ENCODE measurements at places on chromosomes 6 and 20.

DNA sequence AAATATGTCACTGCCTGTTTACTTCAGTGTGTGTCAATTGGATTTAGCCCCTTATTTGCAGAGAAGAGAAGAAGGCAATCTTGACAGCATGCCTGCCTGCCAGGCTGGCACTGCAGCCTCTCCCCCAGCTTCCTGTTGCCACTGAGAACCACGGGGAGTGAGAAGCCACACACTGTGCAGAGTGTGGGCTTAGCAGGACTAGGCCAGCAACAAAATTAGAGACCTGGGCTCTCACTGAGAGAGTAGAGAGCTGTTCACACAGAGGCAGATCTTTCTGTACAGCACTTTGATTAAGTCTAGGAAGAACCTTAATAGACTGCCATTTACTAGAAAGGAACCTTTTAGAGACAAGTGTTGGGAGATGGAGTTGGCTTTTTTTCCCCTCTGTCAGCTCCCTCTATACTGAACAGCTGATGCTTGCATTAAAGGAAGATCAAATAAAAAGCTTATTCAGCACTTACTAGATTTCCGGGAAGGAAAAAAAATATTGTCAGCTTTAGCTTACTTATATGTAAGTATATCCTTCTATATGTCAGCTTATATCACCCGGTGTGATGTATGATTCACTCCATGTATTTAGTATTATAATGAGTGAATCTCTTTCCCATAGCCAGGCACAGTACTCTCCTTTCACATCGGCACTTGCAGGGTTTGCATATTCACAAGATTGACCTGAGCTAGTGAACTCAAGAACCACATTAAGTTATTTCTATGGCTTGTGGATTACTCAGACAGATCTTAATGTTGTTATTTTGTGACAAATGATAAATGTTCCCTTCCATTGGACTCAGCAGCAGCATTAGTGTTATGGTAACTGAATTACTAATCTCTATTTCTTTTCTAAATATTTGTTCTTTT lies 851.0 kb upstream of the EPHA7 start:
- DNase-seq = no peak

- no peak for DNase-seq
These were observed 83.4 kb downstream of the RSPH3 start for GRCh38 chr6:158916617-158917016.

DNA sequence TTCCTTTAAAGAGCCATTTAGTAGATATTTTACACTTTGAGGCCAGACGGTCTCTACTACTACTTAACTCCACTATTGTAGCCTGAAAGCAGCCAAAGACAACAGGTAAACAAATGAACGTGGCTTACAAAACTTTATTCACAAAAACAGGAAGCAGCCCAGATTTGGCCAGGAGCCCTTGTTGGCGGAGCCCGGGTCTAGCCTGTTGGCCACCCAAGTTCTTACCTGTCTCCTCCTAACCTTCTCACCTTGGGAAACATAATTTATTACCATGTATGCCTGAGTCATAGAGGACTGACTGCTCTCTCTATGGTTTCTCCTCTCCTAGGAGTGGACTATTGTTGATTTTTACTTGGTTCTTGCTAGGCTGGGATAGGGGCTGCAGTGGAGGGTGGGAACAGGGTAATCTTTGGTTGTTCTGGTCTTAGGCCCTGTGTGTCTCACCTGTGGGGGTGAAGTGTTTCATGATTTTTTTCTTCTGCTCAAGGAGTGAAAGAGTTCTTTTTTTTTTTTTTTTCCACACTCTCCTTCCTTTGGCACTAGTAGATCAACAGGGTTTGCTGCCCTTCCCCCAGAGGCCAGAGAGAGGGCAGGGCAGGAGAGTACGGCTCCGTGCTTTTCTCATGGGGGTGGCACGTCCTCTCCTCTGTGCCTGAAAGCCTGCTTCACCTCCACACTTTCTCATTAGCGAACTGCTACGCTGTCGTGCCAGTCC lies 90.0 kb downstream of the RPP40 start:
- no peak for DNase-seq

DNA sequence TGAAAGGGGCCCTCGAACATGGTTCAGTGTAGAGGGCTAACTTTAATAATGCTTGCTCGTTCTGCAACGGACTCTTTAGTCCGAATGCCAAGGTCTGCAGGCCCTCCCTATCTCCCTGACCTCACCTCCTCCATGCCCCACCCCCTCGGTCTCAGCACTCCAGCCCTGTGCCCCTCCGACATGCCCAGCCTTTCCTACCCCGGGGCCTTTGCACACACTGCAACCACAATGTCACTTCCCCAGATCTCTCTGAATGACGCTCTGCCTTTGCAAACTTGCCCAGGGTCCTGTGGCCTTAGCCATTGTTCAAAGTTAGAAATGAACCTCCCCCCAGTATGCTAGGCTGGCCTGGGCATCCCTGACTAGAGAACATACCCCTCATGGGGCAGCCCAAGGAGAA lies 50.0 kb upstream of the NFATC2 start:
- DNase-seq = no peak

GRCh38 chr6:47772359-47772758 lies 9.5 kb upstream of the OPN5 start:
- no peak for DNase-seq

GRCh38 chr6:56594699-56595098 lies 48.0 kb downstream of the DST start:
- DNase-seq = no peak

DNA sequence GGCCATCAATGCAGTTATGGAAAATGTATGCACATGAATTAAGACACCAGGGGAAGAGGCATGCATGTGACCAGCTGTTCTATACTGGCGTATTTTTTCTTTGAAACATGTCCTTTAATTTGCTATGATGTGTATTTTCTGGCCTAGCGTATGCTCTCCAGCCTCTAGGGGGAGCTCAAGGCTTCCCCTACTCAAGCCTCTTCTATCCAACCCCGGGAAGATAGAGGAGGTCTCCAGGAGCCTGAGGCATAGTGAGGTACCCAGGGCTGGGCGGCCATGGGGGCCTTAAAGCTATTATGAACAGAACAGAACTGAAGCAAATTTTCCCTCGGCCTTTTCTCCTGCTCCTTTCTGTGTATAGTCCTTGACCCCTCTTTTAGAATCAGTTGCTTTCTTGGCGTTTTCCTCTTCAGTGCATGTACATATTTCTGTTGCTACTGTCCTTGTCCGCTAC lies 528.9 kb downstream of the MAFB start:
- DNase-seq = peak; percentile 63

GRCh38 chr20:61994546-61994945 lies 71.1 kb downstream of the TAF4 start:
- DNase-seq = no peak

GRCh38 chr20:25000268-25000801 lies 7.8 kb upstream of the APMAP start:
- DNase-seq = no peak

GRCh38 chr6:37011656-37012378 lies 6.4 kb downstream of the FGD2 start:
- DNase-seq = peak; percentile 29

DNA sequence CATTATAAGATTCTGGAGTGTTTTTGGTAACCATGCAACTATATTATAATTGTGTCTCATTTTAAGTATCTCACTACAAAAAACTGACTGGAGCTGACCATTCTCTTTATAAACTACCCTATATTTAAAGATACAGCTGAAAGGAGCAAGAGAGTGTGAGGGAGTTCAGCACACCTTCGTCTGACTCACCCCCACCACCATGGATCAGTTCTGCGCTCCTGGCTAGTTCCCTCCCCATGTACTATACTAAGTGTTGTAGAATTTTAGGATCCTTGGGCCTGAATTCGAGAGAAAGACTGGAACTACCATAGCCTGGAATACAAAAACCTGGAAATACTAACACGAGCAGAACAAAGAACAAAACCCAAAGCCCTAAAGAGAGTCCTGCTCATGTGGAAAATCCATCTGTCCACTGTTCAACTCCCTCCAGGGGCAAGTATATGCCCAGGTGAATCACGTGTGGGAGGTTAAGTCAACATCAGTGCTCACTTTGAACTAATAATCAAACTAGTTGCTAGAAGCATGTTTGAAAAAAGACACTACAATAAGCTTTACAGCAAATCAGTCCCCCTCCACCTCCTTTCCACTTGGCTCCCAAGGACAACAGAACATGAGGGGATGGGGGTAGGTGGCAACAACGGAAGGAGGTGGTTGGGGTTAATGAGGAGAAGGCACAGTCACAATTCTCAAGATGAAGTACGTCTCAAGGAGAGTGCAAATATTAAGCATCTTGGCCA lies 46.8 kb downstream of the ELOVL5 start:
- no peak for DNase-seq

- DNase-seq = no peak
These were observed 6.7 kb downstream of the TCEA2 start for GRCh38 chr20:64069614-64070243.

DNA sequence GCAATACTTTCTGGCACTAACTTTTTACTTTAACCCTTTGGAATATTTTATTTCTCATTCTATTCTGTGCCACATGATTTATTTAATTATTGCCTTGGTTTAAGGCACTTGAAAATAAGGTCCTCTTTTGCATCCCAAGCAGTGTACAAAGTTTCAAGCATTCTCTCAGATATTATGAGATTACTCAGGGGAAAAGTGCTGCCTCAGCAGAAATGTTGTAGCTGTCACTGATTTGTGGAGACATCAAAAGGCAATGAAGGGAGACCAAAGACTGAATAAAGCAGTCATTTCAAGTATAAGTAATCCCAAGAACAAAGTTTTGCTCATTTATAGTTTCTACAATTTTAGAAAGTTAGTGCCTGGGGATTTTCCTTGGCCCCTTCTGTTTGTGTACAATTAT lies 253.0 kb downstream of the RNF144B start:
- no peak for DNase-seq

Data from inflammatory macrophage (primary cell).